Fibroblast of upper back skin (primary cell): ENCODE measurements at places on chromosomes 5 and 9.

DNA sequence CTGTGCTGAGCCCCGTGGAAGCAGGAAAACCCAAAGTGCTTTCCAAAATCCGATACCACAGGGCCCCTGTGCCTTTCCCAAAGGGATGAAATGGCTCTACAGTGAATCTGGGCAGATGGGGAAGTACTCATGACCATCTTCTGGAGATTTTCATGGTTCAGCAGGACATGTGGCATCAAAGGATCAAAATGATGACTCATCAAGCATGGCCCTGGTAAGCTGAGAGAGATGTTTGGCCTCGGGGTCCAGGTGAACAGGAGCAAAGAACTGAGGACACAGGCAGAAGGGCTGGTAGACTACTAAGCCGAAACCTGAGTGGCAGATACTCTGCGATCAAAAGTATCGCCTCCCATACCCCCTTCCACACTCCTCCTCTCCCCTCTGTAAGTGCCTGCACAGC, 160.0 kb upstream of the EFNA5 start:
- DNase-seq: no peak

- DNase-seq: no peak
Observed at GRCh38 chr5:157086751-157087359, 22.0 kb downstream of the HAVCR2 start.

DNA sequence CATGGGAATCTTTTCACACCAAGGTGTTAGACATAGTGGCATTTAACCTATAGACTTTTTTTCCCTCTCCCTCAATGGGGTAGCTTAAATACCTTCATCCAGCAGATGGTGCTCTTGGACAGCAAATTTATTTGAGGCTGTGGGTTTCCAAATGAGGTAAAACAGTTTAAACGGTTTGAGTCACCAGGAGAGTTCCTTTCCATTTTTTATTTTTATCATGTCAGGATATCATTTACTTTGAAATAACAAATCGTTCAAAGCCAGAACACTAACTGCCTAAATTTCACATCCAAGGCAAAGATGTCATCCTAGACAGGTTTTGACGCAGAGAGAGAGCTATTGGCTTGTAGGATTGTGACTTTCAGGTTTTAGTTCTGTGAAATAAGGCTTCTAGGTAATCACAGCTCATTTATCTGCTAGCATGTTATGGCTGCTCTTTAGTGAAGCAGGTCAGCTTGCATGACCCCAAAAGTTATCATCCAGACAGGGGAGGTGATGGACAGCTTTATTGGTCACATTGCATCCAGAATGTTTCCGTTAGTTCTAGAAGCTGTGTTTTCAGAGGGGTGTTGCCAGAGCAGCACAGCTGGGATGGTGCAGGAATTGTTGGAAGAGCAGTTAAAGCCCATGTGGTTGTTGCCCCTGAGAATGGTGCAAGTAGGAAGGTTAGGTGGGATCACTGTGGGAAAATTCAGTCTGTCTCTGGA, 69.8 kb downstream of the KDM4C start:
- DNase-seq: peak; percentile 53

GRCh38 chr9:35001285-35001677, 11.7 kb downstream of the DNAJB5 start:
- DNase-seq: no peak

GRCh38 chr5:51599587-51599986, 216.3 kb downstream of the ISL1 start:
- DNase-seq: no peak

DNA sequence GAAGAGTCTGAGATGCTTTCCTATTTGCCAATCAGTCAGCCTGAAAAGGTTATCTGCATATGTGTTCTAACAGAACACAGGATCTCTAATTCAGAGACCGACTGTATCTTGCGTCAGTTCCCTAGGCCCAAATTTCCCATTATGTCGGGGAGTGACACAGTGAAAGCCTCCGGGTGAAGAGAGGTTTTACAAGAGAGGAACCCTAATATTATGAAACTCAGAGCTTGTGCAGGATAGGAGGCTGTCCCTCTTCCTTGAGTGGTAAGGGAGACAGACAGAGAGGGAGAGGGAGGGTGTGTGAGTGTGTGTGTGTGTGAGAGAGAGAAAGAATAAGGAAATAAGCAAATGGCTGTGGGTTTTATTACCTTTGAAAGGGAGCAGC, 1.9 kb downstream of the CD14 start:
- DNase-seq: no peak
